NCI-H1694 (cell line): ENCODE measurements at places on chromosomes 6 and 20.

GRCh38 chr6:165689699-165690098 is 26.7 kb upstream of the PDE10A start:
- no peak for DNase-seq

DNA sequence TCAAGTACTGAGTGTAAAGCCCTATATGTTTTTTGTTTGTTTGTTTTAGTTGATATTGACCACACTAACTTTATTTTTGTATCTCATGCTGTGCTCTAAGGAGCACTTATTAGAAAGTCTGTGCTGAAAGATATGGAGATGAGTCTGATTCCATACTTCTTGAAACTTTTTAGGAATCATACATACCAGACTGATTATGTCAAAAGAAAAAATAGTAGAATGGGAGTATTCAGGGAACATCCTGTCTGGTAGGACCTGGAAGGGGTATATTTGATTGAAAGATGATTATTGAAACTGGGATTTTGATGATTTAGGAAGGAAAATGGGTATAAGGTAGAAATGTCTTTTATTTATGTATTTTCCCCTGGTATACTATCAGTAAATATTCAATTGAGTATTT is 111.4 kb downstream of the QKI start:
- DNase-seq: no peak

DNA sequence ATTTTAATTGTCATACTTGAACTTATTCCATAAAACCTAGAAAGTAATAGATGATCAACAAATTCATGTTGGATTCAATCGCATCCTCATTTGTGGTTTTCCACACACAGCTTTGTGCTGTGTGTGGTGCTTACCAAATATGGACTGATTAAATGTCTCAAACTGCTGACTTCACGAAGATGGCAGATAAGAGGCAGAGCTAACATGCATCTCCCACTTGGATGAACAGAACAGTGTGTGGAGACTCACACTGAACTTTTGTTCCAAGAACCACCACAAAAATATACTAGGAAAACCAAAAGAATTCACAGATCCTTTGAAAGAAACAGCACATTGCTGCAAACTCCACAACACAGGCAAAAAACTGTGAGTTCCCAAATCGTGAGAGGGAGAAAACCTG is 603.7 kb downstream of the TENT5A start:
- DNase-seq: no peak

GRCh38 chr6:23696992-23697391 is 429.0 kb upstream of the NRSN1 start:
- no peak for DNase-seq

GRCh38 chr6:18595774-18596530 is 208.8 kb downstream of the RNF144B start:
- peak; percentile 59 for DNase-seq

DNA sequence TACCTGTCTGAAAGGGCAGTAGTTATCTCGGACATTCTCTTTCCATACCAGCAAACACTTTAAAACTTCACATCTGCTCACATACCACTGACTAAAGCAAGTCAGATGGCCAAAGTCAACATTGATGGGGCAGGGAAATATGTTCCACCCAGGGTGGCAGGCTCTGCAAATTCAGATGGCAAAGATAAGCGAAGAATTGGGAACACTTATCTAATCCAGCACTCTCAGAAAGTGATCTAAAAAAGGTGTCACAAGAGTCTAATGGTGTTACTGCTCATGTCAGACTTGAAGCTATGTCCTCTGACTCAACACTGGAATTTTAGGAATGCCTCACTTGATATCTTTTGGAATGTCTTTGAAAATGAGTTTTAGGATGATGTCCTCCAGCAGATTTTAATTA is 1086.2 kb downstream of the KIF16B start:
- DNase-seq: no peak

- DNase-seq: no peak
Observed at GRCh38 chr6:143110572-143110971, 49.9 kb downstream of the AIG1 start.

GRCh38 chr6:131597446-131597845 is 24.4 kb downstream of the ARG1 start:
- no peak for DNase-seq

DNA sequence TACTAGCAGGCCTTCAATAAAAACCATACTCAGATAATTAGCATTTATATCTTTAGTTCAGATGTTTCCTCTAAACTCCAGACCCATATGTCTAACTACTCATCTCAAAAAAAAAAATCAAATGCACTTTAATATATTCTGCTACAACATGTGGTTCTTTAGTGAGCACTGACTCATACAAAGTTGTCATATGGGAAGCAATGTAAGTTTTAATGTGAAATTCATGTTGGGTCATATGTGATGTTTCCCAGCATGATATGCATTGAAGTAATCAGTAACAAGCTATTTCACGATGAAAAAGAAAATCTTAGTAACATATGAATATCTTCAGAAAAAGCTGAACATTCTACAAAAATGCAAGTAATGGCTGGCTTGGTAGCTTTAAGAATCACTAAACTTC is 859.7 kb upstream of the ADGRB3 start:
- no peak for DNase-seq

DNA sequence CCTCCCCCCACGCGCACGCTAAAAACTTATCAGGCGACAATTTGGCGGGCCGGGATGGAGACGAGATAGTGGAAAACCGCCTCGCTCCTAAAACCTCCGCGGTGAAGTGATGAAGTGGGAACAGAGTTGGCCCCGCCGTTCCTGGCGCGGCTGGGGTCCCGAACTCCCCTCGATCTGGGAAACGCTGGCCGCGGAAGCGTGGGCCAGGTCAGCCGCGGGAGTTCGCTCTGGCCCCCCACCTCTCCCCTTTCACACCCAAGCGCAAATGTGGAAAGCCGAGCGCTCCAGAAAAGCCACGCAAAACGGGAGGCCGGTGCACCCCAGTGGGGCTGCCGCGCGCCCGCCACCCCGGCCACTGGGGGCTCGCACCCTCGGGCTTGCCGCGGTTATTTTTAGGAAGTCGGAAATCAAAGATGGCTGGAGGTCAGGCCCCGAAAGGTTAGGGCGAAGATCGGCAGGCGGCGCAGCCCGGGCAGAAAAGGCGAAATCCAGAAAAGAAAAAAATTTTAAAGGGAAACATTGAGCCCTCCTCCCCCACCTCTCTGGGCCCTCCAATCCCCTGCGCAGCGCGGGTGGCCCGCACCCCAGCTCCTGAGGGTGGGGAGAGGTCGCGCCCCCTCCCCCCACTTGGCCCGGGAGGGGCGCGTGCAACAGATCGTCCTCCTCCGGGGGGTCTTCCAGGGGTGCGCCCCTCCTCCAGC is 1.0 kb downstream of the SALL4 start:
- no peak for DNase-seq

- DNase-seq: no peak
Observed at GRCh38 chr20:25257756-25258475, 10.0 kb downstream of the PYGB start.

GRCh38 chr6:215335-216034 is 76.8 kb upstream of the DUSP22 start:
- DNase-seq: no peak

GRCh38 chr6:113182370-113183141 is 674.6 kb upstream of the MARCKS start:
- DNase-seq: no peak

DNA sequence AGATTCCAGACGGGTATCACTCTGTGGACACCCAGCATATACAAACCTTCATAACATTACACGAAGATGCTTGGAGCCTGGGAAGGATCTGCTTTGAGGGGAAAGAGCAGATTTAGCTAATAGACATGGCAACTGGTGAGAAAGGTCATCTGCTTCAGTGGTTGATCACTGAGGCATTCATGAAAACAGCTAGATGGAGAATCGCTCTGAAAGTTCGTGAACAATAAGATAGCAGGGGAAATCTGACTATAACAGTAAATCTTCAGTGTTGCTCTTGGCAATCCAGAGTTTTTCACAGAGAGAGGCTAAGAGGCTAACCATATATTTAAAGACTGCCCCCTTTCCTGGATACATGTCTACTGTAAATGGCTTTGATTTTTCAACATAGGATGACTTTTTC is 245.3 kb downstream of the FARS2 start:
- no peak for DNase-seq

- DNase-seq: no peak
Observed at GRCh38 chr20:46933150-46933549, 38.5 kb downstream of the EYA2 start.

DNA sequence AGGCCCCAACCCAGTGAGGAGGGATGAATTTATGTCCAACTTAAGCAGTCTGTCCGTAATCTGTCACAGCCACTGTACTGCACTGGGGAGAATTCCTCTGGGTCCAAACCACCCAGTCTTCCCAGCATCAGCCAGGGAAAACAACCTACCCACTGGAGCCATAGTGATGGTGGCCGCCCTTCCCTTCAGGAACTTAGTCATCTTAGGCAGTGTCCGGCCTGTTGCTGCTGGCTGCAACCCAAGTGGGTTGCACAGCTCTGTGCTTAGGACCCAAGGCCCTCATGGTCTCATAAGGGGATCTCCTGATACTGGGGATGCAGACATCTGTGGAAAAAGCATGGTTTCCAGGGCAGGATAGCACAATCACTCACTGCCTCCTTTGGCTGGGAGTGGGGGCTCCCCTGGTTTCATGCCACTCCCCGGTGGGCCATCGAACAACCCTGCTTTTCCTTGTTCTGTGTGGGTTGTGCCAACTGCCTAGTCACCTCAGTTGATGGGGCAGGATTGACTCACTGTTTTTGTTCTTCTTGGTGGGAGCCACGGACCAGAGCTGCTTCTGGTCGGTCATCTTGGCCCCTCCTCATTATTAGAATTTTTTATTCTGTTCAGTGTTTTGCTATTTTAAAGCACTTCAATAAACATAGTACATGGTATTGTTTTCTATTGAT is 591.9 kb downstream of the DOK5 start:
- no peak for DNase-seq

DNA sequence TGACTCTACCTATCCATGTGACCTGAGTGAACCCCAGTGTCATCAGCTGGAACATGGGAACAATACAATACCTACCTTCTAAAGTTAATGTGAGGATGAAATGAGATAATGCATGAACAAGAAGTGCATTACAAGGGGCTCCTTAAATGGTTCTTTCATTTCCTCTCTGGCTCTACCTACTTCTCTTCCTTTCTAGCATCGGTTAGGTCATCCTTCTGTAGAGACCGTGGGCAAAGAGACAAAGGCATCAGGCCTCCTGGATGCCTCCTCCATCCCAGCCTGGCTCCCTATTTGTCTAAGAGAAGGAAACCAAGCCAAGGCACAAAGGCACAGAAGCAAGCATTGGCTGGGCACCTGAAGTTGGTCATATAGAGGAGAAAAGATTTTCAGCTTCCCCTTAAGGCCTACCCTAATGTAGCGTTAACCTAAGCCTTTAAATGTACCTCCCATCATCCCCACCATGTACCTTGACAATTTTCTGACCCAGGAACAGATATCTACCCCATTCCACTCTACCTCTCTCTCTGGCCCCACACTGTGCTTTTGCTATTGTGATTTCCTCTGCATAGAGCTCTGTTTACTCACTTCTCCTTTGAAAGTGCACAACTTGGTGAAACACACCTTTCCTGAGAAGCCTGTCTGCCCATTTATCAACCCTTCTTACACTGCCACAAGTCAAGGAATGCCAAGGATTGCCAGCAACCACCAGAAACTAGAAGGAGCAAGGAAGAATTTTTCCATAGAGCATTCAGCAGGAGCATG is 86.6 kb downstream of the GCLC start:
- no peak for DNase-seq
